ENCODE measurements at places on chromosomes 11 and 22.

- no peak for DNase-seq
Measured at GRCh38 chr11:58024601-58025091, 965 bp downstream of the OR9Q1 start.

DNA sequence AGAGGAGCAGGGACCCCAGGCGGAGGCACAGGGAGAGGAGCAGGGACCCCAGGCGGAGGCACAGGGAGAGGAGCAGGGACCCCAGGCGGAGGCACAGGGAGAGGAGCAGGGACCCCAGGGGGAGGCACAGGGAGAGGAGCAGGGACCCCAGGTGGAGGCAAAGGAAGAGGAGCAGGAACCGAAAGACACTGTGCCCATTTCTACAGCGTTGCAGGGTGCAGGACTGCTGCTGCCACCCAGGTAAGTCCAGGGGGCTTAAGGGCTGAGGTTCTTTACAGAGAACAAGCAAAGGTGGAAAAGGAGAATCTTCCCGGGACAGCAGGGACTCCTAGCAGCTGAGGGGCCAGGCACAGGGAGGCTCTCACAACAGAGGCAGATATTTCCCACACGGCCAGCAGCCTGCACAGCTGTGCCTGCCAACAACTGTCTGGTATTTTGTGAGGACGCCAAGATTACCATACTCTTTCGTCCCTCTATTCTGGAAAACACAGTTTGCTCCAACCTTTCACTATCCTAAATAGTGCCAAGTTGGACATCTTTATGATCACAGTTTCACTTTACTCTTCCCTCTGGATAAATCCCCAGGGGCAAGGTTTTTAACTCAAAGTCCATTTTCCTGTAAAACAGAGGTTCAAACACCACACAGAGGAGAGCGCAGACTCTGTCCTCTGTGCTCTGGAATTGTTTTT lies 39.4 kb downstream of the SHANK2 start:
- no peak for DNase-seq

GRCh38 chr22:38441620-38442287 lies 13.2 kb downstream of the KCNJ4 start:
- DNase-seq: no peak

DNA sequence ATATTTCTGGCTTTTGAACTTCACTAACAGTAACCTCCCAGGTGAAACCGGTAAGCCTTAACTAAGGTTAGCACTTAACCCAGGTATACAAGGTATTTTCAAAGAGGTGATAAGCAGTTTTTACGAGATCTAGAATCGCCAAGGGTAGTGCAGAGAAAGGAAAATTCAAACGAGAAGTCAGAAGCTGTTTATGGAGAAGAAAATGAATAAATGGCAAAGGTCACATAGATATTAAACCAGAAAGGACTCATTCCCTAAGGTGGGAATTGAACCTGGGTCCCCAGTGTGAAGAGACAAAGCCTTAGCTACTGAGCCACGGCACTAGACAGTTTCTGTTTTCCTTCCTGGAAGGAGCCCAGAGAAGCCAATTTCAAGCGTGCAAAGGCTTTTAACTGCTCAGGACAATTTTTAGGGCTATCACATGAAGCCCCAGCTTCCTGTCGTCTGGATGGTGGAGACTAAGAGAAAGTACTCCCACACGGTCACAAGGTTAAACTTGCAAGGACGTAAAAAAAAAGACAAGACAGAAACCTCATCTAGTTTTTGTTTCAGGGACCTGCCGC lies 5.7 kb upstream of the C1QTNF6 start:
- no peak for DNase-seq

DNA sequence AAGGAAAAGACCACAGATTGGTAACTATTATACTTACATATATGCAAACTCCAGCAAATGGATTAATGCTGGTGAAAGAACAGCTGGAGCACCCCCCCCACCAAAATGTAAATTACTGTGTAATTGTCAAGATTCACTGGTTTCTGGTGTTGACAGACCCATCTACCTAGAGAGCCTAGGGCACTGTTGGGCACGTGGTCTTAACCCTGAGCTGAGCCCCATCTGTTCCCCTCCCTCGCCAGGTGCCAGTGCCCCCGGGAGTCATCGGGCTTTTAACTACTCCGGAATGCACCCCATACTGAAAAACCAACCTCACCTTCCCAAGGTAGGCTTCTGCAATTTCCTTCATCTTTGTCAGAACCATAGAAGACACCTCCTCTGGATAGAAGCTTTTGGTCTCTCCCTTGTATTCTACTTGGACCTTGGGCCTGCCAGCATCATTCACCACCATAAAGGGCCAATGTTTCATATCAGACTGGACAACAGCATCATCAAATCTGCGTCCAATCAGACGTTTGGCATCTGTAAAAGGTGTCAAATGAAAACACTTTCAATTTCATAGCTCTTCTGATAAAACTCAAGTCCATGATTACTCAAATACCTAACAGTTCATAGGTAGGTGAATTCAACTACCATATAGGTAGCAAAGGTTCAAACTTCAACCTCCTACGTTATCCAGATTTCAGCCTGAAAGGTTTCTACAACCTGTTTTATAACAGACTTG lies 1.5 kb downstream of the HSPA8 start:
- DNase-seq: no peak

DNA sequence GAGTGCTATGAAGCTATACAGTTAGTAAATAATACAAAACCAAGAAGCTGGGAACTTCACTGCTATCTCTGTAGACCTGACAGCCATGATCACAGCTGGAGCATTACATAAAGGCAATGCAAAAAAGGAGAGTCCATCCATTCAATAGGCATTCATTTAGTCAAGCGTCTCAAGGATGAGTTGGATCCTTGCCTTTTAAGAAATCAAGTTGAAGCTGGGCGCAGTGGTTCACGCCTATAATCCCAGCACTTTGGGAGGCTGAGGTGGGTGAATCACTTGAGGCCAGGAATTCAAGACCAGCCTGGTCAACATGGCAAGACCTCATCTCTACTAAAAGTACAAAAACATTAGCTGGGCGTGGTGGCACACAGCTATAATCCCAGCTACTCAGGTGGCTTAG lies 48.1 kb upstream of the ALKBH3 start:
- no peak for DNase-seq

DNA sequence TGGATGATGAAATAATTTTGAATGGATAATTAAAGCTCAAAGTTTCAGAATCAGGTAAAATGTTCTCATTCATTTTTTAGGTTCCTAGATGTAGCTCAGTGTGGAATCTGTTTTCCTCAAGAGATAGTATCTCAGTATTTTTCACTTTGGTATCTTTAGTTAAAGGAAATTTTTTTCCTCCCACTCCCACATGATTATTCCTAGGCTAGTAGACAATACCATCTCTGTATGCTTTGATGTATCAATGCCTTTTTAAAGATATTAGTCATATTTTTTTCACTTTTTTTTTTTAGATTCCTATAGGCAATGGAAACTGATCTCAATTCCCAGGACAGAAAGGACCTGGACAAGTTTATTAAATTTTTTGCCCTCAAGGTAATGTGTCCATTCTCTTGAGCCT lies 26.6 kb downstream of the ATG13 start:
- DNase-seq: no peak

GRCh38 chr11:30652801-30653200 lies 66.6 kb upstream of the MPPED2 start:
- DNase-seq: no peak

DNA sequence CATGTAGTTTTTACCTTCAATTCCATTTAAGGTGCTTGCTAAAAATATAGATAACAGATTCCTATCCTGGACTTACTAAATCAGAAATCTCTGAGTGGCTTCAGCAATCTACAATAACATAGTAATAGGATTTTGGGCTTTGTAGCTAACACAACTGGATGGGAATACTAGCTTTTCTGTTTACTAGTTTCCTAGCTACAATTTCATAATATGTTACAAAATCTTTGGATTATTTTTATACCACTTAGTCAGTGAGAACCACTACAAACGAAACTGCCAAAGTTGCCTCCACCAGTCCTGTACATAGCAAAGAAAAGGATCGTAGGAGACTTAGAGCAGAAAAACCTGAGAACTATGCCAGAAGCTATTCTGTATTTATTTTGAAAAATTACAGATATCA lies 87.7 kb upstream of the ANO3 start:
- DNase-seq: no peak

DNA sequence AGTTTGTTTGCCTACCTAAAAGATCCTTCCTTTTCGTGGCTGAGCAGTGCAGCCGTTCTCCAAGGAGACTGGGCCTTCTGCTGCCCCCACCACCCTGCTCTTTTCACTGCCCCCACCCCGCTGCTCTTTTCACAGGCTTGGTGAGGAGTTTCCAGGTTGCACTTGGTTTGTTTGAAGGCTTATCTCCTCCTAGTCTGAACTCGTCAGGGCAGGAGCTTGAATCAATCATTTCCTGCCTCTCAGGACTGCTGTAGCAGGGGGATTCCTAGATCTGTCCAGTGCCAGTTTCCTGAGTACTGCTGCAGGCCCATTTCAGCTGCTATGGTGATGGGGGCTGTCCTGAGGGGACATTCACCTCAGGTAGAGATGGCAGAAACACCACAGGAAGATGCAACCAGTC lies 10.0 kb downstream of the MED15 start:
- no peak for DNase-seq

GRCh38 chr22:44648085-44648820 lies 53.8 kb upstream of the PRR5 start:
- DNase-seq: no peak

DNA sequence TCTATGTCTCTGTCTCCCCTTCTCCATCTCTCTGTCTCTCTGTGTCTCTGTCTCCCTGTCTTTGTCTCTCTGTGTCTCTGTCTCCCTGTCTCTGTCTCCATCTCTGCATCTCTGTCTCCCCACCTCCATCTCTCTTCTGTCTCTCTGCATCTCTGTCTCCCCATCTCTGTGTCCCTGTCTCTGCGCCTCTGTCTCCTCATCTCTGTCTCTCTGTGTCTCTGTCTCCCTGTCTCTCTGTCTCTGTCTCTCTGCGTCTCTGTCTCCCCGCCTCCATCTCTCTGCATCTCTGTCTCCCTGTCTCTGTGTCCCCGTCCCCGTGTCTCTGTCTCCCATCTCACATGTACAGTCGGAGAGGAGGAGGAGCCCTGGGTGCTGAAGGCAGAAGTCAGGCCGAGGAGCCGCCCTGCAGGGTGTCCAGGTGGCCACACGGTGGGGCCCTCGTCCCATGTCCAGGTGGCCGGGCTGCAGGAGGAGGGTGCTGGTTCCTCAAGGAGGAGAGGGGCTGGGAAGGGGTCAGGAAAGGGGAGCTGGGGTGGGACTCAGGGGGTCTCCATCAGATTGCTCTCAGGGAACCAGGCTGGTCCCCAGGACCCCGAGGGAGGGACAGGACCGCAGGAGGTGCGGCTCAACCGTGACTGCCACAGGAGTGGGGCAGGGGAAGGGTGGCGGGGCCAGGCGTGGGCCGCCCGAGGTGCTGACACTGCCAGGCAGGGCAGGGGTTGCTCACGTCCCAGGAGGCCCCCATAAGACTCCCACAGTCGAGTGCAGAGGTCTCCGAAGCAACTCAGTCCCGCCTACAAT lies 25.6 kb upstream of the TH start:
- DNase-seq: peak; percentile 62

DNA sequence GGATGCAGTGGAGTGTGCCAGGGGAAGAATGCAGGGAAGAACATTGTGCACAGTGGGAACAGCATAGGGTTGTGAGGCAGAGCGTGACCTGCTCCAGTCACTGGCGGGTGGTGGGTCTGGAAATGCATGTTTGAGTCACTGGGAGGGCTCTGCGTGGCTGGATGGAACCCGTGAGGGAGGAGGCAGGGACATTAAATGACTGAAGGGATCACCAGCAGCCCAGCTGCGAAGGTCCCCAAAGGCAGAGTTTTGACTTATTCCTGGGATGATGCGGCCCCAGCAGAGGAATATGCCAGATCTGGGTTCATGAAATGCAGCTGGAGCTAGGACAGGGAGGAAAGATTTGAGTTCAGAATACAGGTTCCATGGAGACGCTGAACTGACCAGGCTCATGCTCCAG lies 104.0 kb upstream of the FGF3 start:
- no peak for DNase-seq

- no peak for DNase-seq
Measured at GRCh38 chr22:49892226-49892899, 25.9 kb downstream of the ALG12 start.

DNA sequence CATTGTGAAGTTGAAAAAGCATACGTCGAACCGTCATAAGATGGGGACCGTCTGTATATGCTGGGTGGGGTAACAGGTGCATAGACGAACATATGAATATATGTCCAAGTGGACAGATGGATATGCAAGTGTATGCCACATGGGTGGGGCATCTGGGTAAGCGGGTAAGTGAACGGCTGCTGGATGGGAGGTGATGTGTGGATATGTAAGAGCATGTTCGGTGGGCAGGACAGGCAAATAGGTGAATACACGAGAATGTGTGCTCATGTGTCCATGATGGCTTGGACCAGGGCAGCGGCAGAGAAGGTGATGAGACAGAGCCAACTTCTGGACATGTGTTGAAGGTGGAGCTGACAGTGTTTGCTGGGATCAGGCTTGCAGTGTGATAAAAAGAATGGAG lies 12.0 kb downstream of the IFITM10 start:
- no peak for DNase-seq

DNA sequence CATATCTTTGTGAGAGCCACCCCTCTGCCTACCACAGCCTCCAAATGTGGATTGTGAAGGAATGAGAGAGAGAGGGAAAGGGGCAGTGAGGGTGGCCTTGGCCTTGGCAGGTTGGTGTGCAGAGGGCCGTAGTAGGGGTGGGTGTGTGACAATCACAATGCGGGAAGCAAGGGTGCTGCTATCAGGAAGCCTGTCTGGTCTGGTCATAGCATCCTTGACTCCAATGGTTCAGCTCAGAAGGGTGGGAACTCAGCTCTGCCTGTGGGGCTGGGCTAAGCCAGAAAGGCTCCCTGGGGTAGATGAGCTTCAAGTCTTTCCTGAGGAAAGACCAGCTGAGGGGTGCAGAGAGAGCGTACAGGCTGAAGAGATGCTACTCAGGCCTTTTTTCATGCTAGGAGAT lies 72.7 kb downstream of the RRM1 start:
- no peak for DNase-seq

DNA sequence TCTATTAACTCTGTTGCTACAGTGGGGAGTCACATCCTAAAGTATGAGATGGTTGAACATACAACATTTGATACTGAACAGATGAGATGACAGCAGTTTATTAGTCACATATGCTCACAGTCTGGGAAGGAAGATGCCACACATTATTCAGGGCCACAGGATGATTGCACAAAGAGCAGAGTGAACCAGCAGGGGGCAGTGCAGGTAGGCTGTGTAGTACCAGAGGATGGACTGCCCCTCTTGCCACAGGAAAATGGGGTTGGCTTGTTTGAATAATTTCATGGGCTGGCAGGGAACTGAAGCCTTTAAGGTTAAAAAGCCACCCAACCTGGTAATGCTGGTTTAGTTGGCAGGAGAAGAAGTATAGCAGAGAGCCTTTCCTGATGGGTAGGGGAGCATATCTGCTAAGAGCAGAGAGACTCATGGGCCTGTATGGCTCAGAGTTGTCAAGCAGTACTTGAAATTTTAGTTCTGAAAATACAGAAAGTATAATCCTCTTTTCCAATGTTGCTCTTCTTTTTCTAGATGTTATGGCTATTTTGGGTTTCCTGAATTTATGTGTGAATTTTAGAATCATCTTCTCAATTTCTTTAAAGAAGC lies 180.4 kb upstream of the B3GAT1 start:
- DNase-seq: no peak

GRCh38 chr11:20207781-20208621 lies 47.7 kb upstream of the DBX1 start:
- DNase-seq: no peak

Data from CD4-positive, alpha-beta T cell (primary cell).